ENCODE measurements at places on chromosomes 16 and 17. TPM values are rescaled to one million over a fixed set of nuclear protein-coding genes. Genes with fewer than 3 reads are reported as not detected.

Gene TBX6
- total RNA-seq = 0.09 TPM

Gene ABCC6
- total RNA-seq = 2.3 TPM

Gene KRT12
- not detected for total RNA-seq

Gene ACBD4
- total RNA-seq = 9.3 TPM

Gene GP1BA
- total RNA-seq = not detected

Gene BCAR1
- total RNA-seq = 36.0 TPM

Gene ACSM3
- 0.83 TPM for total RNA-seq

Gene XYLT2
- 46.5 TPM for total RNA-seq

Gene HES7
- not detected for total RNA-seq

Gene SYNGR3
- total RNA-seq = 3.3 TPM

Gene KRTAP4-3
- not detected for total RNA-seq

Gene CDT1
- 1.2 TPM for total RNA-seq

Gene LYZL6
- total RNA-seq = not detected

Gene CLEC19A
- not detected for total RNA-seq

Gene LRRC46
- total RNA-seq = not detected

Gene ABAT
- total RNA-seq = 4.6 TPM

Gene HOXB5
- not detected for total RNA-seq

Gene ZNF207
- 72.4 TPM for total RNA-seq

Gene COX4I1
- 659 TPM for total RNA-seq

Gene CSH1
- total RNA-seq = not detected

Gene C17orf75
- total RNA-seq = 17.1 TPM

Gene MRPS23
- total RNA-seq = 20.2 TPM

Gene C16orf89
- total RNA-seq = 3.3 TPM

Gene RAB11FIP3
- 14.2 TPM for total RNA-seq

Gene SLC6A2
- not detected for total RNA-seq

Gene BIRC5
- total RNA-seq = 15.5 TPM

Gene MEOX1
- total RNA-seq = under 0.01 TPM

Gene C1QTNF8
- total RNA-seq = not detected

Gene NDE1
- 17.4 TPM for total RNA-seq

All from smooth muscle cell of bladder (primary cell).